ENCODE measurements at places on chromosomes 5 and 9.
A peak's percentile ranks its signal among the peaks of the same experiment; 100 is the strongest.

- DNase-seq = no peak
Observed at GRCh38 chr5:158602981-158603380, 496.7 kb downstream of the EBF1 start.

- DNase-seq = peak; percentile 26
Observed at GRCh38 chr5:172837640-172838039, 3.6 kb downstream of the ERGIC1 start.

DNA sequence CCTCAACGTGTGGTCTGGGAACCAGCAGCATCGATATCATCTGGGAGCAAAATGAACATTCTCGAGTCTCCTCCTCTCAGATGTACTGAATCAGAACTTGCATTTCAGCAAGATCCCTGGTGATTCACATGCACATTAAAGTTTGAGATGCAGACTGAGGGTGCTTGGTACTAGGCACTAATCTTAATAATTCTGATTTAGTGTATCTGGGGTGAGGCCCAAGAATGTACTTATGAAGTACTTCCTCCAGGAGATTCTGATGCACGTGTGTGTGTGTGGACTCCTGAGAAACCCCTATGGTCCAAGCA, 56.2 kb upstream of the EQTN start:
- DNase-seq = no peak

GRCh38 chr5:45385321-45386058, 310.7 kb downstream of the HCN1 start:
- no peak for DNase-seq

- DNase-seq = peak; percentile 9
Observed at GRCh38 chr5:147661541-147661940, 121.0 kb downstream of the JAKMIP2 start.

DNA sequence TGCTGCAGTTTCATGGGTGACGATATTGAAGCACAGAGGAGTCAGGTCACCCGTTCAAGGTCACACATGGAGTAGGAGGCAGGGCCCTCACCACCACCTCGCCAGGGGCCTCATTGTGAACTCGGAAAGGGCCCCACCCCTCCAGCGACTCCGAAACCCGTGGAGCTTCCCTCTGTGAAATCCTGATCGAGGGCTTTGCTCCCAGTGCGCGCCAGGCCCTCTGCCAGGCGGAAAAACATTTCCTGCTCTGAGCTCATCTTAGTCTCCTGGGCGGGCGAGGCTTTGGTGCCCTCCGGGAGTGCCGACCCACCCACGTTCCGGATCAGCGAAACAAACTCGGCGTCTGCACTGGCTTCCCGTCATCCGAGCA, 75.0 kb upstream of the FCN1 start:
- DNase-seq = no peak

DNA sequence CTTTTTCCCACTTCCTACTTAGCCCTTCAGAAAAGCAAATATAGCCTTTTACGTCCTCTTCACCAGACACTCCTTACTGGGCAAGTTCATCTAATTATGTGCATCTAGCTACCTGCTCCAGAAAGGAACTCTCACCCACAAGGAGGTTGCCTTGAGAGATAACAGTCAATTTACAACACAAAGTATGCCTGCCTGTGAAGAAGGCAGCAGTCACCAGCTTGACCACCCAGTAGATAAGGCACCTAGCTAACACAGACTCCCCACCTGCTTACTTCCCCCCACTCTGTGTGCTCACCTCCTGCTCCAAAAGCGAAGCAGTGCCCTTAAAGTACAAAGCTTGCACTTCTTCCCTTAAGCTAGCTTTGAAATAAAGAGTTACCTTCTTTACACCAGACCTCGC, 111.7 kb upstream of the MRPS30 start:
- DNase-seq = no peak

- DNase-seq = peak; percentile 48
Observed at GRCh38 chr9:34547960-34548611, 25.3 kb upstream of the ENHO start.

GRCh38 chr9:7172154-7173115, 414.7 kb downstream of the KDM4C start:
- peak; percentile 44 for DNase-seq

- DNase-seq = no peak
Observed at GRCh38 chr5:40585537-40586267, 94.0 kb upstream of the PTGER4 start.

DNA sequence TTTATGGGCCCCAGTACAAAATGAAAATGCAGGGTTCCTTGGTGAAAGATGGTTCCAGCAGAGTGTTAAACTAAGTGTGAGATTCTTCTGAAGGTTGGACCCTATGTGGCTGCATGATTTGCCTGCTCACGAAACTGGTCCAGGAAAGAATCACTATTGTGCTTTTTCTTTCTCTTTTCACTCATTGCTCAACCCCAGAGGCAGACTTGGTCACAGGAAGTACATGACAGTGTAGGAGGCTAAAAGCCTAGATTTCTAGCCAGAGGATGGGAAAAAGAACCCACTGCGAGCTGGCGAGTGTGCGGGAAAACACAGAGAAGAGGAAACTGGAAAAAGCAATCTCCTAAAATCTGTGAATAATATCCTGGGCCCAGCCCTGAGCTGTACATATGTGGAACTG, 18.6 kb downstream of the SLC36A2 start:
- DNase-seq = no peak

GRCh38 chr5:159780246-159780645, 136.0 kb upstream of the ADRA1B start:
- DNase-seq = no peak

GRCh38 chr9:131178382-131178781, 53.0 kb downstream of the NUP214 start:
- DNase-seq = peak; percentile 89

GRCh38 chr9:134039386-134040175, 14.3 kb downstream of the BRD3OS start:
- DNase-seq = no peak

- DNase-seq = no peak
Observed at GRCh38 chr5:56278335-56278753, 45.2 kb upstream of the ANKRD55 start.

DNA sequence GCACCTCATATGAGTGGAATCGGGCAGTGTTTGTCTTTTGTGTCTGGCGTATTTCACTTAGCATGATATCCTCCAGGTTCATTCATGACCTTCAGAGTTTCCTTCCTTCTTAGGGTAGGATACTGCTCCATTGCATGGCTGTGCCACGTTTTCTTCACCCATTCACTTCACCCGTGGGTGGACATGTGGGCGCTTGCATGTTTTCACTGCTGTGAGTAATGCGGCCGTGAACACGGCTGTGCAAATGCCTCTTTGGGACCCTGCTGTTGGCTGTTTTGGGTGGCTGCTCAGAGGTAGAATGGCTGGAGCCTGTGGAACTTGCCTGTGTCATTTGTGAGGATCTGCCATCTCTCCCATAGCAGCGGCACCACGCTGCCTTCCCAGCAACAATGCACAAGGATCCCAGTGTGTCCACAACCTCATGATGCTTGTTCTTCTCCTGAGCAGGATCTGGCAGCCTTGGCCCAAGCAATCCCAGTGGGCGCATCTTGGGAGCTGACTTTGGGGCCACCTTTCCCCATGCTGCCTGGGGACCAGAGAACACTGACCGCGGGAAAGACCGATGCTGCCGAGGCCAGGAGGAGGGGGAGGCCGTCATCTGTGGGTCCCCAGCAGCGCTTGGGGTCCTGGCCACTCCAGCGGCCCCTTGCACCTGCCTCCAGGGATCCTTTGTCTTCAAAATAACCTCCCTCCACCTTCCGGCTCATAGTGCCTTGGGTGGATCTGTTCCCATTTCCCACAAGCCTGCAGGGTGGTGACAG, 2.3 kb upstream of the SCGB3A1 start:
- no peak for DNase-seq

DNA sequence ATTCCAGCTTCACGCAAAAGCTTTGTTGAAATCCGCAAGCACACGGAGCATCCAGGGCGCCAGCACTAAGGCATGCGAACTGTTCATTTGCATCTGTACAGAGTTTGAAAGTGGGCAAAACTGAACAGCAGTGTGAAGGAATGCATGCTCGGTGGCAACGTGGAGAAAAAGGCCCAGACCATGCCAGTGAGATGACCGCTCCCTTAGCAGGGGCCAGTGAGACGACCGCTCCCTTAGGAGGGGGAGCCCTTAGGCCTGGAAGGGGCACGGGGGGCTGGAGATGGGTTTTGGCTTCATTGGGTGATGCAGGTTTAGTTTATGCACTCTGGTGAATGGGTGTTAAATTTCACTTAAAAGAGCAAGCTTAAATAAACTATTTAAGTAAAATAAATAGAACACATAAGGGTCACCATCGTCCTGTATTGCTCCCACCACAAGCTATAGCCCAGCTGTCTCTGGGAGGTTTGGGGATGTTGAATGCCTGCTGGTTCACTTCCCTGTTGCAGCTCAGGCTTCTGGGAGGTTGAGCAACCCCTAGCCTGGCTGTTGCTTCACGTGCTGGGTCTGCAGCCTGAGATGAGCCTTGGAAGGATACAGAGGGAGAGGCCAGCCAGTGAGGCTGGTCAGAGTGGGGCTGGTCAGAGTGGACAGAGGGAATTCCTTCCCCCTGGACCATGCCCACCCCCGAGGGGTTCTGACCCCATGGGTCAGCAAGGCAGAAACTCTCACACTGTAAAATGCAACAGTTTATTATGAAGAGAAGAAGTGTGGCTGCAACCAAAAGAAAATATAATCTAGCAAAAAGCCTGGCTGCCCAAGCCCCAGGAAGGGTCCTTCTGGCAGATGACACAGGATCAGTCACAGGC, 4.6 kb upstream of the FCN1 start:
- DNase-seq = no peak

- DNase-seq = no peak
Observed at GRCh38 chr5:130316971-130317680, 412.9 kb downstream of the CHSY3 start.

- no peak for DNase-seq
Observed at GRCh38 chr5:132905938-132906337, 32.5 kb downstream of the LEAP2 start.

DNA sequence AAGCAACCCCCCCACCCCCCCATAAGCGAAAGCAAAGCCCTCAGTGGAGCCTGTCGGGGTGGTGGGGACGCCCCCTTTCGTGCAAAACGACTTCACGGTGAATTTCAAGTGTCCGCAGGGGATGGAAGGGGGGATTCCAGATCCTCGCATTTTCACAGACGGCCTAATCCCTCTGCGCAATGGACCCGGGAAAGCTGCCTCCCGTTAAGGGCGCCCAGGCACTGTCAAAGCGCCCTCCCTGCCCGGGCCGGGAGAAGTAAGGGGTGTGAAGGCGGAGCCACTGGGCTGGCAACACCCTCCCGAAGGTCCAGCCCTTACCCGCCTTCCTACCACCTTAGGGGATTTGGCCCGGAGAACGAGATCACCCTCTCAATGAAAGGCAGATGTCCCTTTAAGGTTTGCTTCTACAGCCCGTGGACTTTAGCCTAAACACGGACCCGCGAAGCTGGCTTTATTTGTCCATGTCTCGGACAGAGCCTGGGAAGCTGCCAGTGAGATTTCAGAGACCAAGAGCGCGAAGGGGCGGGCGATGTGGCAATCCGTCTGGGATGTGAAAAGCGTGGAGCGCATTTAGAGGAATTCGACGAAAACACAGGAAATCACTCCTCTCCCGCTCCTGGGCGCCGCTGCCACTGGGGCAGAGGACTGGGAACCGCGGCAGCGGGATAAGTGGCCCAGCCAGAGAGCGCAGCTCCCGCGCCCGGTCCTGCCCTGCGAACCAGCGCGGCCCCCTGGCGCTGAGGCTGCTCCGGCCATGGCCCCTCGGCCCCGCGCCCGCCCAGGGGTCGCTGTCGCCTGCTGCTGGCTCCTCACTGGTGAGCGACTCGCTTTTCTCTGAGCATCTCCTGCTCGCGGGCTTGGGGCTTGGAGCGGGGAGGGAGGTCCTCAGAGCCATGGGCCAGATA, at the start of the genes ITGA1 and PELO:
Gene ITGA1, plus strand, starts transcription at position 317 of the 905 bp plus-strand sequence. Its CDS starts 438 bp downstream, at position 755.
Gene PELO, plus strand, starts transcription at position 317 of the 905 bp plus-strand sequence. CDS start 12,479 bp downstream, outside the sequence.
- peak; percentile 47 for DNase-seq

- DNase-seq = no peak
Observed at GRCh38 chr5:2029206-2029605, 146.5 kb upstream of the IRX4 start.

- DNase-seq = no peak
Observed at GRCh38 chr5:59760785-59761348, 132.7 kb downstream of the PDE4D start.

DNA sequence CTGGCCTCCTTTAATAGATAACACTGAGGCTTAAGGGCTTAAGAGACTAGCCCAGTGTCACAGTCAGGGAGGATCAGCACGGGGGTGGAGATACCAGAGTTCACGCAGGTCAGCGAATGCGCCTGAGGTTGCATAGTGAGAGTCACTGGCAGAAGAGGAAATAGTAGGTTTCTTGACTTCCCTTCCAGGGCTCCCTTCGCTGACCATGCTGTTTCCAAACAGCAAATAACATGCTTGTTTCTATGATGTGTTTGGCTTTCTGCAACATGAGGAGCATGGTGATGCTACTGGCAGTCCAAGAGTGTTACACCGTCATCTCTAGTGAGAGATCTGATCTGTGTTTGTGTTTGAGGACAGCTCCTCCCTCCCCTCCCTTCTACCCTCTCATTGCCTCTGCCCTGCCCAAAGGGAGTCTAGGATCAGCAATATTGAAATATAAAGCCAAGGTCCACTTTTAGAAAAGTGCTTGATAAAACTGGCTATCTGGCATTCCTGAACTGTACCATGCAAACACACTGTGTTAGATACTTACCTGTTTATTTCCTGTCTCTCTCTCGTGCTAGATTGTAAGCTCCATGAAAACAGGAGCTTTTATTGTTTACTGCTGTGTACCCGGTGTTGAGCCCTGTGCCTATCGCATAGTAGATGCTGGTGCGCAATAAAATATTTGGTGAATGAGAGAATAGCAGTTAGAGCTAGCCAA, 12.3 kb downstream of the TLE4 start:
- DNase-seq = peak; percentile 62

DNA sequence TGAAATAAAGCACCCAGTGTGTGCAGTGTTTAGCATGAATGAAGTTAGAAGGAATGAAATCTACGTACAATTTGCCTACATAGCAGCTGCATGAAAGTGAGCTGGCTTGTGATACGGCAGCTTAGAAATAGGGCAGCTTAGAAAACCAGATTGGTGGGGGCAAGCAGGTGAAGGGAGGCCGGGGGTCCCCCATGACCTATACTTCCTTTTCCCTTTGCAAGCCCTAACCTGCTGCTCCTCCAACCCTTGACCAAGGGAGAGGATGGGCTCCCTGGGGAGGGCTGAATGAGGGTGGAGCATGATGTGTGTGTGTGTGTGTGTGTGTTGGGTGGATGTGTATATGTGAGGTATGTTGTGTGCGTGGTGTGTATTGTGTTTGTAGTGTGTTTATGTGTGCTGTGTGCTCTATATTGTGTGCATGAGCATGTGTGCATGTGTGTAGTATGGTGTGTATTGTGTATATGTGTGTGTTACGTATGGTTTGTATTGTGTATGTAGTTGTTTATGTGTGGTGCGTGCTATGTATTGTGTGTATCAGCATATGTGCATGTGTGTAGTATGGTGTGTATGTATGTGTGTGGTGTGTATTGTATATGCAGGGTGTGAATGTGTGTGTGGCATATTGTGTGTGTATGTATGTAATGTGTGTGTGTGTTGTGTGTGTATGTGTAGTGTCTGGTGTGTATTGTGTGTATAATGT, 72.1 kb downstream of the TENT4A start:
- DNase-seq = no peak

GRCh38 chr9:120668399-120668798, 45.9 kb downstream of the MEGF9 start:
- DNase-seq = peak; percentile 6
